ENCODE measurements at places on chromosomes 6 and 20.

- no peak for DNase-seq
Observed at GRCh38 chr20:30502670-30503069, 754.8 kb upstream of the DEFB115 start.

- peak; percentile 95 for DNase-seq
Observed at GRCh38 chr6:131954775-131955107, 3.6 kb upstream of the CCN2 start.

DNA sequence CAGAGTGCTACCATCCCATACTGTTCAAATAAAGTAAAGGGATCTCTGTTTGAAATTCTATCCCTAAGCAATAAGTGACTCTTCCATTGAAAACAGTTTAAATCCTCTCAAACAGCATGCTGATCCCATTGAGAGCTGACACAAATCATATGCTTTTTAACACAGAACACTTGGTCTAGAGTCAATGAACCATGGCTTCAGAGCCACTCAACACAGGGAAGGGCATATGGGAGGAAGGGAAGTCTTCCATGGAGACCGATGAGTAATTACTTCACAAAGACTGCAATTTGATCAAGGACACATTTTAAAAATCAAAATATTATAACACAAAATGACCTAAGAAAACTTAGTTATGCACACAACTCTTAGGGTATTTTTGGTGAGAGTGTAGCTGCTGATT, 1073.0 kb upstream of the MAP3K7 start:
- DNase-seq, result no peak

- no peak for DNase-seq
Observed at GRCh38 chr6:1502041-1502440, 107.7 kb upstream of the FOXC1 start.

DNA sequence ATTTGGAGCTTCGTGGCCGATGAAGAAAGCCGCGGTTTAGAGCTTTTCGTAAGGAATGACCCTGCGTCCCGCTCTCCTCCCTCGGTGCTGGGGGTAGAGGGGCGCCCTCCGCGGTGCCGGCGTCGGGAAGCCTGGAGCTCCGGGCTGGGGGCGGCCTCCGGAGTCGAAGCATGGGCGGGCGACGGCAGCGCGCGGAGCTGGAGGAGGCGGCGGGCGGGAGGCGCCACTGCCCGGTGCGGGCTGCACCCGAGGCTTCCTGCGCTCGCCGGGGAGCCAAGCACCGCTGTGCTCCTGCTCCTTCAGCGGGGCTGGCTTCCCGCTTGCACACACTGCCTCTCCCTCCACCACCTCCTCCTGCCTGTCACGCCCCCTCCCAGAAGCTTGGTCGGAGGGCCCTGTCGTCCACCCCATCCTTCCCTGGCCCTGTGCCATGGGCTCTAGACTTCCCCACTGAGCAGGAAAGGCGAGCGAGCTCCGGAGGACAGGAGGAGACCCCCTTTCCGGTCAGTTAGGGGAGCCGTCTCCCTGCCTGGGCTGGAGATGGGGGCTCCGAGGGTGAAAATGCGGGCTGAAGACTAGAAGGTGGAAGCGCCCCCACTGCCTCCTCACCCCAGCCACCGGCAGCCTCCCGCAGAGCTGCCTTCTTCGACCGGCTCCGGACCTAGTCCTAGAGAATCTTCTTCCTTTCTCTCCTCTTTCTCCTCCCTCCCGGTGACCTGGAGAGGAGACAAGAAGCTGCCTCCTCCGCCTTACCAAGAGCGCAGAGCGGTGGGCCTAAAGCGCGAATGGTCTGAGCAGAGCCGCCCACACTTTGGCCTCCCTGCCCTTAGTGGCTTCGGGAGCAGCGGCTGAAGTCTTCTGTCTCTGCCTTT, 1.8 kb downstream of the CDH4 start:
- DNase-seq, result peak; percentile 13
